ENCODE measurements at places on chromosomes 11 and 22.
A peak's percentile ranks its signal among the peaks of the same experiment; 100 is the strongest.

DNA sequence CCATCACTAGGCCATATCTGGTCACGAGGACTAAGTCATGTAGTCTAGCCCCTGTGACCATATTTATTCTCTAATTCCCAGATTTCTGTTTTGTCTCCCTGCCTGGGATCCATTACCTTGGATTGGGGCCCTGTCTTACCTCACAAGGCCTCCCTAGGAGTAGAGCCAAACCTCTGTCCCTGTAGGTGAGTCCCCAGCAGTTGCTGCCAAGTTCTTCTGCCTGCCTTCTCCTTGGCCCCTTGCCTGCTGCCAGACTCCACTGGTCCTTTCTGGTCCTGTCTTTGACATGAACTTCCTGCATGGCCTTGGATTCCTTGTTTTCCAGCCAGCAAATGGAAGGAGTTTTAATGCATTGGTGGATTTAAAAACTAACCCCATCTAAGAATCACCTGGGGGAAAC lies 35.6 kb upstream of the CADM1 start:
- no peak for DNase-seq

GRCh38 chr11:72292106-72292785 lies 48.3 kb upstream of the PHOX2A start:
- no peak for DNase-seq

- DNase-seq: no peak
Observed at GRCh38 chr11:83970061-83970671, 684.0 kb upstream of the CCDC90B start.

- no peak for DNase-seq
Observed at GRCh38 chr11:112884012-112884767, 77.0 kb upstream of the NCAM1 start.

DNA sequence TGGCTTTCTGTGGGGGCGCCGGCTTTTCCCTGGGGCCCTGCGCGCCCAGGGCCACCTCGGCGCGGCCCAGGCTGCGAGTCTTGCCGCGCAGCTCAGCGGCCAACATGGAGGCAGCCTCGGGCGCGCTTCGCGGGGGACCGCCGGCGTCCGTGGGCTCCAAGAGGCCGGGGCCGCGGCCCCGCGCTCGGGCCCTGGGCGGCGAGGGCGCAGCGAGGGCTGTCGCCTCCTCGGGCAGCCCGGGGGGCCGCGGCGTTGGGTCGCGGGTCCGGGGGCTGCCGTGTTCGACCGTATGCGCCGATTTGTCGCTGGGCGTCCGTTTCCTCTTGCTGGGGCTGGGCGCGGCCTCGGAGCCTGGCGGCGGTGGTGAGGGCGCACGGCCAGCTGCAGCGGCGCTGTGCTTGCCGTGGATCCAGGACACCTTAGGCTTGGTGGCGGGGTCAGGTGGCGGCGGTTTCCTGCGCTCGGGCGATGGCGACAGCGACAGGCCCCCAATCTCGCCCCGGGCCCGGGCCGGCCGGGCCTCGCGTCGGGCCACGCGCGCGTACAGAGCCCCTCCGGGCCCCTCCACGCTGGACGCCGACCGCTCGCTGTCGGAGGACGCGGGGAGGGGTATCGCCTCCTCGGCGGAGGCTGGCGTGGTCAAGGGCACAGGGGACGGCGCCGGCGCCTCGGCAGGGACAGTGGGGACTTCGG lies 11.9 kb downstream of the SCARF2 start:
- DNase-seq: no peak

GRCh38 chr11:70883973-70884623 lies 368.3 kb downstream of the SHANK2 start:
- DNase-seq: no peak

- no peak for DNase-seq
Observed at GRCh38 chr22:29951791-29952413, 68.9 kb downstream of the MTMR3 start.

DNA sequence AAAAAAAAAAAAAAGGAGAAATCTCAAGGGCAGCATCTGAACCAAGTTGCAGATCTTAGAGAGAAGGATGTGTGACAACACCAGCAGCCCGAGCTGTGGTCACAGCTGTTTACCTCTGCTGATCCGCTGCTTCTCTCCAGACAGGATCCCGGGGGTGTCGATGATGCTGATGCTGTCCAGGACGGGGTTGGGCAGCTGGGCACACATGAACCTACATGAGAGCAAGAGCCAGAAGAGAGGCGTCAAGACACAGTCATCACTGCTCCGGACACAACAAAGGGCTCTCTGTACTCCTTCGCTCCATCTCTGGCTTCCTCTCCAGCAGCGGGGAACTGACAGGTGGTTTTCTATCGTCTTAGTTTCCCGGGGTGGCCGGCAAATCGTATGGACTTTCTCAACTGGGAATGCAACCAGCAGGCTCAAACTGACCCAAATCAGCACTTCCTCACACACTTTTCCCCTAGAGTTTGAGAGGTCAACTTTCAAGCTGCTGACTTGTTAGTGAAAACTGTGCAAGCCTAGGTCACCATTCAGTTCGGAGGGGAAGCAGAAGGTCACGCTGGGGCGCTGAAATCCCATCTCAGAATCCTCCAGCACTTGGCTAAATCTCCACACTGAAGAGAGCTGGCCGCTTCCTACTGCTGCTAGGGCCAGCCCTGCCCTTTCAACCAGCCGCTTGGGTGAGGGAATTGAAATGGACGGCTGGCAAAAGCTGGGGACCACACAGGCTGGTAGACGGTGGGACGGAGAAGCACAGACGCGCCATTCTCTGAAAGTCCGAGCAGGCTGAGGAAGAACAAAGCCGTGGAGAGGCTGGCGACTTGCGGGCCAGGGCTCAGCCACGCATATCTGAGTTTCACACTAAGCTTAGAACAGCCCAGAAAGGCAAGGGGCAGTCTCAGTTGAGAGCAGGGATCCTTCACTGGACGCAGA lies 3.8 kb downstream of the EHD1 start:
- DNase-seq: no peak

DNA sequence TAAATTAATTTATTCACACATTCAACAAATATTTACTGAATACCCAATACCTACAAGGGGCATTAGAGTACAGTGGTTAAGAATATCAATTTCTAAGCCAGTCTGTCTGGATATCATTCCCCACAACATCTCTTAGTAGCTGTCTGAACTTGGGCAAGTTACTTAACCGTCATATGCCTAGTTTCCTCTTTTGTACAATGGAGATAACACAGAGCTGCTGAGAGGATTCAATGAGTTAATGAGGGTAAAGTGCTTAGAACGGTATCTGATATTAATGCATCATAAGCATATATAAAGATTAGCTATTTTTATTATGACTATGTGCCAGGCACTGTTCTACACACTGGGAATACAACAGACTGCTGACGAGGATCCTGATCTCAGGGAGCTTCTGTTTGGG lies 116.4 kb downstream of the APOL5 start:
- DNase-seq: no peak

DNA sequence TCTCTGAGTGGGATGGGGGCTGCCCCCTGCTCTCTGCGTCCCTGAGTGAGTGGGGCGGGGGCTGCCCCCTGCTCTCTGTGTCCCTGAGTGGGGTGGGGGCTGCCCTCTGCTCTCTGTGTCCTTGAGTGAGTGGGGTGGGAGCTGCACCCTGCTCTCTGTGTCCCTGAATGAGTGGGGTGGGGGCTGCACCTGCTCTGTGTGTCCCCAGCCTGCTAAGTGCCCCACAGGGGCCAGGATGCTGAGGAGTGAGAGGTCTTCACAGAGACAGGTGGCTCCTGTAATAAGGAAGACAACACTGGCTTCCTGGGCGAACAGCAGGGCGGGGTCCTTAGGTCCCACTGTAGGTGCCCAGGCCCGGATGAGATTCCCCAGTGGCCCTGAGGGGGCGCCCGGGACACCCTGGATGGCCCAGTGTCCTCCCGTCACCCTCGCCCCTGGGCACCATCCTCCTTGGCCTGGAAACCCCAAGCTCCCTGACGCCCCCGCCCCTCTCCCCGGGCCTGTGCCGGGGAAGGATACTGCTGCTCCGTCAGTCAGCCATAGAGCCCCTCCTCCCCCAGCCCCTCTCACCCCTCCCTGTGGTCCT lies 3.8 kb upstream of the CCDC188 start:
- DNase-seq: no peak

DNA sequence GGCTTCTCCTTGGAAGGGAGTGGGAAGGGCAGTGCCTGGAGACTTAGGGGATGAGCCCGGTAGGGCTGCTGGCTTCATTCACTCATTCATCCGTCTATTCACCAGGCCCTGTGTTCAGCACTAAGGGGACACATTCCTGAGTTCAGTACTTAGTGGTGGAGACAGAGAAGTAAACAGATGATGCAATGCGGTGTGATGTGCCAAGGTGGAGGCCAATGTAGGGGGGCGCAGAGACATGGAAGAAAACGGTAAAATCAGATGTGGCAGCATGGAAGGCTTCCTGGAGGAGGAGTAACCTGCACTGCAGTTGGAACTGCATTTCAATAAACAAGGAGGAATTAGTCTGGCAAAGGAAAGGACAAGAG lies 21.3 kb downstream of the GRIK4 start:
- no peak for DNase-seq

GRCh38 chr11:34916843-34917770 lies 689 bp downstream of the PDHX start:
- DNase-seq: no peak

DNA sequence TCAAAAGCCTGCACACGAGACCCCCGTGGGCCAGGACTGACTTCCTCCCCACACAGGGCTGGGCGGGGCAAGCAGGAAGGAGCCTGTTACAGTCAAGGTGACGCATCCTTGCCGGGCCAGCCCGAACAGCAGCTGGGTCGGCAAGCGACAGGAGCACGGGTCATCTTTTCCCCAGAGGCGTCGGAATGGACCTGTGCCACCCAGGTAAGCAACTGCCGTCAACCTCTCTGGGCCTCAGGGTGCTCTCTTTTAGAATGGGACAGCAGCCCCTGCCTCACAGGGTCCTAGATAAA lies at the start of gene CYTH4:
TSS of gene CYTH4 (plus strand) at position 124 of the 293 bp plus-strand sequence. CDS start at position 186, 62 bp downstream.
- peak; percentile 75 for DNase-seq

DNA sequence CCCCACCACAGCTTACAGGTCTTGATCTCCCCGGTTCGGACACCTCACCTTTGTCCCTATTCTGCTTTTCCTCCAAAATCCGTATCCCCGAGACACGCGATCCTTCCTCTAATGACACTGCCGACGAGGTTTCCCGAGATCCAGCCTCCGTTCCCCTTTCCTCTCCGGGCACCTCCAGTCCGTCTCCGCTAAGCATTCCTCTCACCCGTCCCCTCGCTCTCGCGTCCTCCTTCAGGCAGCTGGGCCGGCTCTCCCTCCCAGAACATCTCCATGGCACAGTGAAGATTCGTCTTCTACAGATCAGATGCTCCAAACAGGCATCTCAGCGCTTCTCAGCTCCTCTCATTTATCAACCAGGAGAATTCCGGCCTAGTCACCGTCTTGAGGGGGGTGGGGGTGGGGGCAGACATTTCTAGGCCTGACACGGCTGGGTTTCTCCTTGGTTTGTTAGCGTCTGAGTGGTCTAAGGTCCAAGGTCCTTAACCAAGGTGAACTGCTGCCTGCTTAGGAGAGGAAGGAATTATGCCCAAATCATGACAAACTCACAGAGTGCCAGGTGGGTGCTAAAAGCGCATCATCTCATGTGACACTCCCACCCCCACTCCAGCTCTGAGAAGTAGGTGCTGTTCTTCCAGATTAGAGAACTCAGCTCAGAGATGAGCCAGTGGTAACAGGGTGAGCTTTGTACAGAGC lies at the start of gene SPTBN2:
TSS of gene SPTBN2 (minus strand) at position 524 of the 693 bp plus-strand sequence. CDS start 7,976 bp downstream, outside the sequence.
- no peak for DNase-seq

DNA sequence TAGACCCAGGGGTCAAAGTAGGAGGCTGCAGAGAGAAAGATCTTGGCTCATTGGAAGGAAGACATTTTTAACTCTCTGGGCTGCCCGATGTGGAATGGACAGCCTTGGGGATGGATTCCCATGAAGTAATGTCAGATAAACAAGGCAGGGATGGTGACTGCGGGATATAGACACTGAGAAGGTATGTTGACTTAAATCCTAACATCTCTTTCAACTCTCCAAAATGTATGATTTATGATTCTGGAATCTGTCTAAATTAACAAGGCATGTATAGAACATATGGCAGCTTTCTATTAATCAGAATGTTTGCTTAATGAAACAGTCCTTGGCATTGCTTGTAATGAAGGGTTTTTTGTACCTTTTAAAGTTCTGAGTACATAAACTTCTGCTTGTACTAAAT lies 56.1 kb upstream of the VSTM5 start:
- DNase-seq: no peak

DNA sequence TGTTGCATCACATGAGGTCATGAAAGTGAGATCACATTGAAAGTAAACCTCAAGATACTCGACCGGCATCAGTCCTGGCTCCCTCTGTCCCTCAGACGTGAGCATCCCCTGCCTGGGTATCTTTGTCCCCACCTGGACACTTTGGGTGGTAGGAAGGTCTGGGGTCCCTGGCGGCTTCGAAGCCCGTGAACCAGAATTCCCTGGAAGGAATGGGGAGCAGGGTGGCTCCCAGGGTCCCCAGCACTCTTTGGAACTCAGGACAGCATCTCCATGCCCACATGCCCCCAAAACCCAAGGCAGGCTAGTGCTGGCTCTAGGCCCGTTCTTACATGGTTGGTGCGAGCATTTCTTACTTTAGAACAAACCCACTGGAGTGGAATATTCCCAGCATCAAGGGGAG lies 7.5 kb downstream of the DERL3 start:
- DNase-seq: no peak

GRCh38 chr11:86120807-86121206 lies 51.9 kb upstream of the PICALM start:
- no peak for DNase-seq

DNA sequence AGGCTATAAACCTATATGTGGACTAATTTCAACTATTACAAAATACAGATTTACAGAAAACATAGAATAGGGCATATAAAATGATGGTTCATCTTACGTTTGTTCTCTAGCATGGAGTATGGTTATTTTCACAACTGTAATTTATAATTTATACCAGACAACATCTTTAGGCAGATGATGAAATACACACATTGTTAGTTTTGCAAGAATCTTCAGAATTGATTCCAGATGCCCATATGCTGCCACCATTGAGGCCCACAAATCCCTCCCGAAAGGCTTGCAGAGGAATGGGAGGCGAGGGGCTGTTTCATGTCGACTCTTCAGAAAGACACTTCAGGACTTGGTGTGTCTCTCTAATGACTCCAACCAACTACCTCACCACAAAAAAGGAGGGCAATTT lies 6.2 kb downstream of the PTPN5 start:
- DNase-seq: no peak

- no peak for DNase-seq
Observed at GRCh38 chr11:120590472-120590871, 78.9 kb downstream of the GRIK4 start.

GRCh38 chr11:5597953-5598352 lies 1.5 kb downstream of the TRIM6 start:
- DNase-seq: no peak

DNA sequence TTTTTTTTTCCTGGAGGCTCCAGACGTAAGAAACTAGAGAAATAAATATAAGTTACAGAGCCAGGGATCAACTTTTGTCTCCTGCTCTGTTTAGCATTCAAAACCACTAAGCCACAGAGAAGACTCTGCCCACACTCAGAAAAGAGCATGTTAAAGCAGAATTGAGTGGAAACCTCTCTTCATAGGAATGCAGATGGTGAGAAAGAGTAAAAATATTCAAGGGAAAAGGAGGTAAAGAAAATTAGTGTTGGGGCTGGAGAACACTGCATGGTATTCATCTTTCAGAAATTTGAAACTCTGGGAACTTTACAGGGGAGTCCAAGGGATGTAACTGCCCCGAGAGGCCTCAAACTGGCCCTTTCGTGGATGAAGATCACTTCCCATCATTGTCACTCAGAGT lies 65.1 kb downstream of the CLMP start:
- no peak for DNase-seq

Measured in CD4-positive, alpha-beta T cell treated with Interferon alpha-2 for 1 hour (primary cell).